ENCODE measurements at places on chromosomes 6 and 20.
A peak's percentile ranks its signal among the peaks of the same experiment; 100 is the strongest.

GRCh38 chr20:22629447-22629846, 45.1 kb upstream of the FOXA2 start:
- DNase-seq: no peak

DNA sequence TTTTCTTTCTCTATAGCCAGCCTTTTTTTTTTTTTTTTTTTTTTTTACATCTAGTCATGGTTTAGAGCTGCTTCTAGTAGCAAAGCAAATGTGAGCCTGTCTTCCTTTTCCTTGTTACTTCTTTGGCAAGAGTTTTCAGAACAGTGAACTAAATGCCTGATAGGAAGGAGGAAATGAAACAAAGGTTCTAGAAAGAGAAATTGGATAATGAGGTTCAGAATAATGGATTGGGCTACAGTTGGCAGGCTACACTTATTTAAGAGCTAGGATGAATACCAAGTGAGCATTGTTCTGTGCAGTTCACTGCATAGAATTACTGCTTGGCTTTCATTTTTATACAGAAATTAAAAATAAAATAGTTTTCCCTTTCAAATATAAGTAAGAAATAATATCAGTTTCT, 78.6 kb downstream of the HIVEP1 start:
- no peak for DNase-seq

DNA sequence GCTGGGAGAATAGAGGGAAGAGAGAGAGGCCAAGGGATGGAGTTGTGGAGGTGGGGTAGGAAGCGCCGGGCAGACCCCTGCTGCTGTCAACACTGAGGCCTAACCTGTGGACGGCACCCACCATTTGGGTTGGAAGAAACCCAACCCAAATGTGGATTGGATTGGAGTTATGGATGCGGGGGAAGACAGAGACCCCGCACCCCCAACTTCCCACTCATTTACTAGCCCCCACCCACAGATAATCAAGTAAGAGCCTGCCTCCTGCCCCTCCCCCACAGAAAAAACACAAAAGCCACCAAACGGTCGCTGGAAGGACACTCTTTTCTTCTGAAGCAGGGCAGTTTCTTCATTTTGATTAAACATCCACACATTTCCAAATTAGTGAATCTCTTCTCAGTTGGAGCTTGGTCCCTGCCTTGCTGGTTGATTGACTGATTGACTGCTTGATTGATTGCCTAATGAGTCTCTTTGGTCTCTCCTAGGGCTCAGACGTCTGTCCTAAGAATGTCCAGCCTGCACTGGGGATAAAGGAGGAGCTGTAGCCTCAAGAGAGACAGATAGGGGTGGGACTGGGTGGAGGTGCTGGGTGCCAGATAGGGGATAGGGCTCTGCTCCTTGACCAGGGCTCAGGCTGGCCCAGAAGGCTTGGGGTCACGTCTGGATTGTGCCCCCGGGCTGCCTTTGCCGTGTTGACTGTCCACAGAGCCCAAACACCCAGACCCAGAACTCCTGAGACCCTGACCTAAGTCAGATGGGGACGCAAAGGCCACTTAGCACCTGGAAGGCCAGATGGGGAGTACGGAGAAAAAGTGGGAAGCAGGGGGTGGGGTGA, 74.9 kb upstream of the FOXP4 start:
- DNase-seq: no peak

GRCh38 chr20:25543068-25543467, 42.3 kb downstream of the NINL start:
- no peak for DNase-seq

DNA sequence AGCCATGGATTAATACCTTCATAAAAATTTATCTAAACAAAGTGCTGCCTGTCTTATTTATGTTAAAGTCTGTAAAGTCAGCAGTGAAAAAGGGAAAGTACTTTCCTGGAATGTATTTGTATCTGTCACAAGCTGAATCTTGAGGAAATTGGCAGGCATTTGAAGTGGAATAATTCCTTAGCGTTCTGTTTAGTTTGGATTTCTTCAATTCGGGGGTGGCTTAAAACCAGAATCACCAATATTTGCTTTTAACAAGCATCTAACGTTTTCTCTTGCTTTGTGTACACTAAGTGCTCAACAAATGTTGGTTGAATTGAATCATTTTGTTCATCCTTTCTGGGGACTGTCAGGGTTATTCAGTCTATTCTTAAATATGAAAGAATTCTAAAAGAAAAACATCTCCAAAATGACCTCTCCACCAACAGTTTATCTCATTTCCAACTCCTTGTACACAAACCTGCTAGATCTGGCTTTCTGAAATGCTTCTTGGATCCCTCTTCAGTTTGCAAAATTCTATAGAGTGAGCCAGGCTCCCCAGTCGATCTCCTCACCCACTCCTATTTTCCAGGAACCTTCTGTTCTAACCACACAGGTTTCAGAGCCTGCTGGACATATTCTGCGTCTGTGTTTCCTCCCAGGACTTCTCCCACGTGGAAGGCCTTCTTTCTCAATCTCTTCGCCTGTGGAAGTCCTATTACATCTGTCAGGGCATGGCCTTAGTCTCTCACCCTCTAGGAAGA, 2.0 kb upstream of the NPEPL1 start:
- DNase-seq: no peak

DNA sequence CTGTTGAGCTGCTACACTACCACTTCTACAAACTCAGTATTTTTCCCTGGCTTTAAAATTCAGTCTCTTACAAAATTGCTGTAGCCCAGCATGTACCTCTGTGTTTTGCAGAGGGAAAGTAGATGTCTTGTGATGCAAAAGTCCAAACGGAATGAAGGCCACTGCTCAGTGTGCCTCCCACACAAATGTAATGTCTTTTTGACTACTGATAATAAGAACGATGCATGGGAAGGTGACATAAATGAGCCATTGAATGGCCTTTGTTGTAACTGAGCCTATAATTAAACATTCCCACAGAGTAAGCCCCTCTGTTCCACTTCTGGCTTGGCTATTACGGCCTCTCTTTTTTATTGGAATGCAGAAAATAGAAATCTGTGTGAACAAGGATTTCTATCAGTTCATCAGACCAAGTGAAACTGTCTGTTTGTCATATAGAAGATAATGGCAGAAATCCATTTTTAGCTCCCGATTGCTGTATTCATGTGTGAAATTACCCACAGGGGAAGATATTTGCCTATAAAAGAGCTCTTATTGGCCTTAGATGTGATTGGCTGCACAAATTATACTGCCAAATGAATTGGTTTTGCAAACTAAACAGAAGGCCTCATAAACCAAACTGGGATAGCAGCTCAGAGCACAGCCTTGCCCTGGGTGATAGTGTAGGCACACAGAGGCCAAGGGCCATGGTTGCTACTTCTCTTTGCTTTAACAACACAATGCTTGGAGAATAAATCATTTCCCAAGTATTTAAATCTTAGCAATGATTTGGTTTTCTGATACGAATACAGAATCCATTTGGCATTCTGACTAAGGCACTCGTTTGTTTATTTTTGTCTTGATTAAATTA, 241.5 kb upstream of the PLN start:
- no peak for DNase-seq

DNA sequence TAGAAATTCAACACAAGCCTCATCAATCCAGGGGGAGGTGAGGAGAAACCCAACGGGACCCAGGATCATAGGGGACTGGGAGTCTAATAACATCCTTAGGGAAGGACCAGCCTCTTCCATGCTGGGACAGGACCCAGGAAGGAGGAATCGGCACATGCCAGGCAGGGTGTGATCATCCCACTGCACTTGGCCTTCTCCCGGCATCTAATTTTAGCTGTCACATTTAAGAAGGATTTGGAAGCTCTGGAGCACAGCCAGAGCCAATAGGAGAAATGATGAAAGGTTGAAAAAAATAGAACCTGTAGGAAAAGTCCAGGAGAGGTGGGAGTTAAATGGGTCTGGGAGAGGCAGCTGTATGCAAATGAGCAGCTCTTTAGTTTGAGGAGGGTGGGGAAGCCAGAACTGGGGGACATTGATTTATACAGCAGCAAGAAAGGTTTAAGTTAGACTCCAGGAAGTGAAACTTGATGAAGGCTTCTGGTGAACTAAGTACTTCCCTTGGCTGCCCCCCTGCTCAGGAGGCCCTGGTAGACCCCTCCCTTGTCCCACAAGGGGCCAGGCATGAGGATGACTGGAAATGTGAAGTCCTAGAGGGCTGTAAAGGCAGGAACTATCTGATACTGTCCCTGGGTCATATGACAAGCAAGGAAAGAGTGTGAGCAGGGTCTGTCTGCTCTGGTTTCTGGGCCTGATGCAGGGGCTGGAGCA, 260.3 kb downstream of the LRFN2 start:
- peak; percentile 63 for DNase-seq

- no peak for DNase-seq
These were observed 47.4 kb downstream of the COL21A1 start for GRCh38 chr6:56199956-56200355.

- DNase-seq: no peak
These were observed 91.2 kb upstream of the ADTRP start for GRCh38 chr6:11869672-11870340.

- DNase-seq: no peak
These were observed 3.1 kb upstream of the TTK start for GRCh38 chr6:80001337-80001736.

DNA sequence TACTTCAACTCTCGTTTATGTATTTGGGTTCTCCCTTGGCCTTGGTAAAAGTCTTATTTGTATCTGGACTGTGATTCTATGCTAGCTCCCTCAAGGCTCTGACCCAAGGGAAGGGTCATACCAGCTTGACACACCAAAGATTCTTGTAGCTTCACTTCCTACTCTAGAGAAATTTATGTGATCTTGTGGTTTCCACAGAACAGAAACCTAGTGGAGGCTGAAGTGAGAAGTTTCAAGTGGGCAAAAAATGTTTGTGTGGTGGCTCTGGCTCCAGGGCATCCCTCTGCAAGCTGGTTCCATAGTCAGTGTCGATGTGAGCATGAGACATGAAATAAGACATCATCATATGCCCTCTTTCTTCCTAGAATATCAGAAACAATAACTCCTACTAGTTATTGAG, 48.1 kb upstream of the TNFRSF21 start:
- DNase-seq: no peak

DNA sequence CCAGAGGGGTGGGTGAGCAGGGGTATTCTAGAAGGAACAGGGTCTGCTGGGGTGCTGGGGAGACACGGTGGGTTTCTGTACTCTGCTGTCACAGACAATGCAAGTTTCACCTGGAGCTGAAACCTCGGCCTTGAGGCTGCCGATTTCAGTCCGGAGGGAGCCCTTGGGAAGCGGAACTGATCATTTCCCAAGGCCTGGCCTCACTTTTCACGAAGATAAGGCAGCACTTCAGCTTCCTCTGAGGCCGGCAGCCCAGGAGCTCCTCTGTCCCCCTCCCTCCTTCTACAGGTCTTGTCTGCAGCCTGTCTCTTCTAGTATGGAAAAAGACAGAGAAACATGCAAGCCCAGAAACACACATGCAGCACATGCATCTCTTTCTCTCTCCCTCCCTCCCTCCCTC, 242.1 kb downstream of the CDC5L start:
- DNase-seq: no peak

DNA sequence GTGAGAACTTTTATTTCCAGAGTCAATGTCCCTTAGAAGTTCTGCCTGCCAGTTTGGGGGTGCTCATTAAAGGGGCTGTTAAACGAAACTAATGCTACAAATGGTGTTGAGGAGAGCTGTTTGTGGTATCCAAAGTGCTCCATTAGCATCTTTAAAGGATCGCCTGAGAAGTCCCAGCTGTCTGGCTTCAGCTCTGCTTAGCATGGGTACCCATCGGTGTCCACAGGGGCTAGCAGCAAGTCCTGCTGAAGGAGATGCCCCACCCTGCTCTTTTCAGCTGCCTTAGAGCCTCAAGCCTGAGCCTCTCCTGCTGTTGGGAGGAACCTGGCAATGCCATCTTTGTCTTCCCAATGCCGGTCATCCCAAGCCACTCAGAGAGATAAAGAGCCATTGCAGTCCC, 111.1 kb downstream of the FOXO3 start:
- no peak for DNase-seq

GRCh38 chr20:49679634-49680033, 34.0 kb downstream of the B4GALT5 start:
- DNase-seq: no peak

DNA sequence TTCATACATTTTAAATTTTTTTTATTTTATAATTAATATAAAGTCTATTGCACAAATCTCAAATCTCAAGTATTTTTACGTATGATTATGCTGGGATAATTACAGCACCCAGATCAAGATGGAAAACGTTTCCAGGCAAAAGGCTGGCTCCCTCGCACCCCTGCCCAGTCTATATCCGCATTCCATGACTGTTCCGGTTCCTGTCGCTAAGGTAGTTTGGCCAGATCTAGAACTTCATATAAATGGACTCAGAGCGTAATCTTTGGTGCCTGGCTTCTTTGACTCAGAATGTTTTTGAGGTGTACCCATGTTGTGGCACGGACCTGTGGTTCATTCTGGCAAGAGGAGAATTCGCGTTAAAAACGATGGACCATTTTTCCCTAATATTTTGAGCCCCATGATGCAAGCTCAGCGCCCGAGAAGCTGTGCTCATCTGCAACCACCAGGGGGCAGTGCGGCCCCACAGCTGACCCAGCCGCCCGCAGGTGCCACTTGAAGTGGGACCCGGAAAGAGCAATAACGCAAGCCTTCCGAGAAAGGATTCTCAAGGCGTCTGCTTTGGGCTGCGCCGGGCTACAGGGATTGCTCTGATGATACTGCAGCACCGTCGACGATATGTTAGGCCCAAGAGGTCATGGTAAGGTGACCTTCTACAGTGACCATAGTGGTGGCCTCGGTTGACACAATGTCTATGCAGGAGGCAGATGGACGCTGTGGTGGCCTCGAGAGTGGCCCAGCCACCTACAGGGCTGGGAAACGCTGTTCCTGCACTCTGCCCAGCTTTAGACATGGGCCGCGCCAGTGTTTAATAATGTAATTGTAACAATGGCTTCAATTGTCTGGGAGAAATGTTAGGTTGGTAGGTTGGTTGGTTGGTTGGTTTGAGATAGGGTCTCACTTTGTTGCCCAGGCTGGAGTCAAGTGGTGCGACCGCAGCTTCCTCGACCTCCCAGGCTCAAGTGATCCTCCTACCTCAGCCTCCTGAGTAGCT, 160.1 kb downstream of the ZMYND8 start:
- DNase-seq: peak; percentile 34

DNA sequence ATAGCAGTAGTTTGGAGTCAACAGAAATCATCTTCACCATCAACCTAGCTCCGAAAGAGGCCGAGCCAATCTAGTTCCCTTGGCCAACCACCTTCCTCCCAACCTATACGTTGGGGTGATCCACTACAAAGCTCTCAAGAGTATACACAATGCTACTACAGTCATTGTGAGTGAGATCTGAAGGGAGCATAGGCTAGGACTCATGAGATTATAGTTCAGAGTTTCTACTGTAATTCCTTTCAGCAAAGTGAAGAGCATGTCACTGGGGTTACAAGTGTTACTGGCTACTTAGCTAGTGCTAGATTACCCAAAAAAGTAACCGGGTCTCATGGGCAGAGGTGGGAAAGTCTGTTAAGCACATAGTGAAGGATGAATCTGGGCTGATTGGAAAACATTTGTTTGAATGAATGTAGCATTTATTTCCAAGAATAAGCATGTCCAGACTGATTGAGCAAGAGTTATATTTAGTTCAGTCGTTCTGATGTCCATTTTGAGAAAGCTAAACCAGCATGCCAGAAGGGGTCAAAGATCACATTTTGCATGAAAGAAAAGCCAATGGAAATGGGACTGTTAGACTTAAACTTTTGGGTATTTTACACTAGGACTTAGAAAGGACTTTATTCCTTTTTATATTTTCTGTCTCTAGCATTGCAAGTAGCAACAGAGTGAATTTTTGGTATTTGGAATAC, 10.5 kb upstream of the ESR1 start:
- no peak for DNase-seq

- DNase-seq: no peak
These were observed 66.6 kb downstream of the JARID2 start for GRCh38 chr6:15312500-15312899.

Data from NCI-H774 (cell line).